ENCODE measurements at places on chromosomes 3 and 15. TPM values are rescaled to one million over a fixed set of nuclear protein-coding genes. Genes with fewer than 3 reads are reported as not detected.

Gene POPDC2
- polyA plus RNA-seq, result 4.5 TPM

Gene FMN1
- polyA plus RNA-seq, result 1.0 TPM

Gene GRM7
- 0.10 TPM for polyA plus RNA-seq

Gene SLC38A3
- polyA plus RNA-seq, result not detected

Gene LRTM1
- polyA plus RNA-seq, result not detected

Gene TRANK1
- 2.9 TPM for polyA plus RNA-seq
